NCI-H1092 (cell line): ENCODE measurements at places on chromosomes 7 and 10.

GRCh38 chr10:121831237-121831636 lies 96.6 kb downstream of the ATE1 start:
- DNase-seq, result no peak

DNA sequence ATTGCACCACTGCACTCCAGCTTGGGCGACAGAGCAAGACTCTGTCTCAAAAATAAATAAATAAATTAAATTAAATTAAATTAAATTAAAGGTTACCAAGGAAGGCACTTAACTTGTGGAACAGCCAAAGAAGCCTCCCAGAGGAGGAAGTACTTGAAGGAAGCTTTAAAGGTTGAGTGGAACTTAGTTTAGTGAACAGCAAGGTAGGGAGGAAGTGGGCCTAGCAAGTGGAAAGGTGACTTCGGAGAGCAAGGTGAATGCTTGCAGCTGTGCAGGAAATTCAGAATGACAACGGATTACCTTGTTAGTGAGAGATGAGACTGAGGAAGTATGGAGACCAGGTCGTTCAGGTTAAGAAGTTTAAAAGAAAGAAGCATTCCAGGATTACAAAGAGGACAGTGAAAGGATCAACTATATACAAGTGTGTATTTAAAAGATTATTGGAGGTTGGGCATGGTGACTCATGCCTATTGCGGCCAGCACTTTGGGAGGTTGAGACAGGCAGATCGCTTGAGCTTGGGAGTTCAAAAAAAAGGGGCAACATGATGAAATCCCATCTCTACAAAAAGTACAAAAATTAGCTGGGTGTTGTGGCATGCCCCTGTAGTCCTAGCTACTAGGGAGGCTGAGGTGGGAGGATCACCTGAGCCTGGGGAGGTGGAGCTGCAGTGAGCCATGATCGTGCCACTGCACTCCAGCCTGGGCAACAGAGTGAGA lies 12.8 kb upstream of the RPEL1 start:
- no peak for DNase-seq

GRCh38 chr10:5843686-5844344 lies 30.6 kb upstream of the GDI2 start:
- no peak for DNase-seq

DNA sequence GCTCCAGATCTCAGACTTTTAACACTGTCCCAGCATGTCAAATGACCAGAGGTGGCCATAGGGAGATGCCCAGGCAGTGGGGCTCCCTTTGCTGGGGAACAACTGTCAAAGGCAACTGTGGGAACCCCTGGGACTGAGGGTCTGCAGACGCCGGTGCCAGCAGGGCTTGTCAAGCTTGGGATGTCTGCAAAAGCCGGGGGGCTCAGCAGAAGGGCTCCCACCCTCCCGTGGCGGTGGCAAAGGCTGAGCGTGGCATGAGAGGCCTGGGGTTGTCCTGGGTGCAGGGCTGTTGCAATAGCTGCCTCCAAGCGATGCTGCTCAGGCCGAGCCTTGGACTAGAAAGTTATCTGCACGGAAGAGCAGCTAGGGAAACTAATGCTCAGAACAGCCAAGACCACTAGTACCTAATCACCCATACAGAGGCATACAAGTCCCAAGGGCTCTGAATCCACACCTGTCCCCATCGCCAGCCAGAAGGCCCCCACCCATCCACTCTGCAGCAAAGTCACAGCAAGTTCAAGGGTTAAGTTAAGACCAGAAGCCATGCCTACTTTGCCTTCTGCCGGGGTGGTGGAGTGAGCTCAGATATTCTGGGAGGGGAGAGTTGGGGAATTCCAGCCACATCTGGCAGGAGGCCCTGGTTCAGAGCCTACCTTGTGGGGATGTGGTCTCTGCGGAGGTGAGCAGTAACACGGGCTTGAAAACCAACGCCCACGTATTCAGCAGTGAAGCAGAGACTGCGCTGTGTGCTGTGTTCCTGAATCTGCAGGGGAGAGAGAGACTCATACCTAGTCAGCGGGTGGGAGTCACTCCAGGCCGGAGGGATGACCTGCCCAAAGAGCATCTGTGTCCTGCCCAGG lies 4.6 kb downstream of the SH2B2 start:
- DNase-seq, result no peak

DNA sequence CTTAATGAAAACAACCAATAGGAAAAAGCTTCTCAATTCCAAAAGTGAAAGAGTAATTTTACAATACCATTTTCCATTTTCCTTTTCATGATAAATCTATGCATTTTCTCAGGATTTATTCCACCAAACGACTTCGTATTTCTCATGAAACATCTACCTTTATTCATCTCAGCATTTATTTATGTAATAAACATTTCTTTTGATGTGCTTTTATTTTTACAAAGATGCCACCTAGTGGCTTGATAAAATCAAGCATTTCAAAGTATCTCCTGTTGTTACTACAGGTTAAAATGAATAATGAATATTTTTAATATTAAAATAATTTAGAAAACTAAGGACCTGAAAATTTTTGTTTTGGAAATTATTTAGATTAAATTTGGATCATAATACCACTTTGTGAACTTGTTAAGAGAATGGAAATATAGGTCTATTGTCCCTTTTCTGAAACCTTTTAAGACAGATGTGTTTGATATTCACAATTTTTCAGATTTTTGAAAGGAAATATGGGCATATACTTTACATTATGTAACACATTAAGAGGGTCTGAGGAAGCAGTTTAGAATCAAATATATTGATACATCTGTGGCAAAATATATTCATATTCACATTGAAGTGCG lies 2.7 kb upstream of the IQUB start:
- DNase-seq, result no peak

- DNase-seq, result no peak
Measured at GRCh38 chr7:133053321-133053891, 28.5 kb downstream of the CHCHD3 start.

DNA sequence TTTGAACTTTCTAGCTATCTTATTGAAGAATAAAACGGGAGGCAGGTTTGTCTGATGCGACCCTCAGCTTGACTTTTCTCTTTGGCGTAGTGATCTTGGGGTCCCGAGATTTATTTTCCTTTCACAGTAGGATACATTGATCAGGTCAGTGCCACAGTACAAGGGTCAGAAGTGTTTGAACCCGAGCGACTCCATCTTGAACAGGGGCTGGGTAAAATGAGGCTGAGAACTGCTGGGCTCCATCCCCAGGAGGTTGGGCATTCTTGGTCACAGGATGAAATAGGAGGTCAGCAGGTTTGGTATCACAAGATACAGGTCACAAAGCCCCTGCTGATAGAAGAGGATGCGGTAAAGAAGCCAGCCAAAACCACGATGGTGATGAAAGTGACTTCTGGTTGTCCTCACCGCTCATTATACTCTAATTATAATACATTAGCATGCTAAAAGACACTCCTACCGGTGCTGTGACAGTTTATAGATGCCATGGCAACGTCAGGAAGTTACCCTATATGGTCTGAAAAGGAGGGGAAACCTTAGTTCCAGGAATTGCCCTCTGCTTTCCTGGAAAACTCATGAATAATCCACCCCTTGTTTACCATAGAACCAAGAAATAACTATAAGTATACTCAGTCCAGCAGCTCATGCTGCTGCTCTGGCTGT lies 3.0 kb upstream of the TECPR1 start:
- DNase-seq, result no peak

- no peak for DNase-seq
Measured at GRCh38 chr10:31959461-31960173, 31.0 kb upstream of the ARHGAP12 start.

GRCh38 chr7:123154231-123154860 lies 45.4 kb downstream of the SLC13A1 start:
- peak; percentile 82 for DNase-seq

GRCh38 chr7:92799446-92800211 lies 36.7 kb downstream of the CDK6 start:
- DNase-seq, result no peak

DNA sequence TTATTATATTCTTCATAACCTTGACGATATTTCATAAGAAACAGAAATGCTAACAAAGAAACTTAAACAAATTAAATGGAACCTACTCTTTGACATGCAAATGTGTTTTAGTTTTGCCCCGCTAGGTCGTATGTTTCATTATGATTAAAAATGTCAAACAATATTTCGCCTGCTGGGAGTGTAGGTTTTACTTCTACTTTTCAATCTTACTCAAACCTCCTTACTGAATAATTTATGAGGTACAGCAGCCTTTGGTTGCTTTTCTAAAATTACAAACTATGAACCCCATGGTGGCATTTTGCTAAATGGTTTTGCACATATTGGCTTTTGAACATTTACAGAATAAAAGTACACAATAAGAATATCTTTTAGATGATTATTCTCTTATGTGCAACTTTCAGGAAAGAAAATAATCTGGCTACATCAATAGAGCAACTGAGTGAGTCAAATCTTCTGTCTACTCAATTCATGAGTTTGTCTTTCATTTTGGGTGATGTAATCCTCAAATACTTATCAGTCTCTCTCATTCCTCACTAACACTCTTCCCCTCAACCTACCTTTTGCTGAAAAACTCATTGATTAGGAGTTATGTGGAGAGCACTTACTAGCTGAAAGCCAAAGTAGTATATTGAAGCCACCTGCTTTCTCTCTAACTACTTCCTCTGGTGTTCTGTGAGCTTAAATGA lies 1226.4 kb downstream of the XPNPEP1 start:
- DNase-seq, result no peak

- DNase-seq, result no peak
Measured at GRCh38 chr10:64313967-64314366, 792.8 kb downstream of the REEP3 start.

- DNase-seq, result no peak
Measured at GRCh38 chr10:80896959-80897358, 359.3 kb downstream of the SH2D4B start.

DNA sequence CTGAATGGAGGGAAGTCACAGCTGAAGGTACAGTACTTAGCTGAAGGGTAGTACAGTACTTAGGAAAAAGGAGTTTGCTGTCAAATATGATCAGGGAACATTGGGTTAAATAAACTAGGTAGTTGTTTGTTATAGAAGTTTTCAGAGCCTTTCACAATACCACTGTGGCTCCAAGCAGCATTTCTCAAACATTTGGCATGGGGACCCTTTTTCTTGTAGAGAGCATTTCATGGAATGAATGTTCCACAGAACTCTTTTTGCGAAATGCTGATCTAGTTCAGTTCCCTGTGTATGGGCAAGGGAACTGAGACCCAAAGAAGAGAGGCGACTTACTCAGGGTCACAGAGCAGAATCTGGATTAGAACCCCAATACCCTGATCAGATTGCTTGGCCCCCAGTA lies 31.5 kb upstream of the DDX50 start:
- no peak for DNase-seq

DNA sequence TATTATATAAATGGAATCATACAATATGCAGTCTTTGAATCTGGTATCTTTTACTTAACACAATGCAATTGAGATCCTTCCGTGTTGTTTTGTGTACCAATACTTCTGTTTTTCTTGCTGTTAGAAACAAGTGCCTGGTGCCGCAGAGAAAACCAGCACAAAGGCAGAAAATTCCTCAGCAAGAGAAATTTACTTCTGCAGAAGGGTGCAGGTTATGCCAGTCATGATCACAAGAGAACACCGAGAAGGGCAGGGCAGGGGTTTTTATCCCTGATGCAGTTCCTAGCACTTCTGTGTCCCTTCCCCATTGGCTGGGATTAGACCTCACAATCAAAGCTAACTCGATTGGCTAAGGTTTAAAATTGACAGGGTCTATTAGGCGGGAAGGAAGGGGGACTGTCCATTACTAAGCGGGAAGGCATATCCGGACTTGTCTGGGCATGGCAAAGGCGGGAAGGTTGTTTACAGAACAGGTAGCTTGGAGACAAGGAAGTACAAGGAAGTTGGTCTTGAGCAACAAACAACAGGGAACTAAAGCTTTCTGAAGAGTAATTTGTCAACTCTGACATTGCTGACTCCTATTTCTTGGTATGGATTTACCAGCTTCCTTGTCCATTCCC lies 2.4 kb upstream of the ZNF33B start:
- DNase-seq, result no peak

- no peak for DNase-seq
Measured at GRCh38 chr7:122137251-122138077, 6.6 kb downstream of the AASS start.

GRCh38 chr7:17871815-17872533 lies 68.3 kb downstream of the SNX13 start:
- DNase-seq, result no peak

DNA sequence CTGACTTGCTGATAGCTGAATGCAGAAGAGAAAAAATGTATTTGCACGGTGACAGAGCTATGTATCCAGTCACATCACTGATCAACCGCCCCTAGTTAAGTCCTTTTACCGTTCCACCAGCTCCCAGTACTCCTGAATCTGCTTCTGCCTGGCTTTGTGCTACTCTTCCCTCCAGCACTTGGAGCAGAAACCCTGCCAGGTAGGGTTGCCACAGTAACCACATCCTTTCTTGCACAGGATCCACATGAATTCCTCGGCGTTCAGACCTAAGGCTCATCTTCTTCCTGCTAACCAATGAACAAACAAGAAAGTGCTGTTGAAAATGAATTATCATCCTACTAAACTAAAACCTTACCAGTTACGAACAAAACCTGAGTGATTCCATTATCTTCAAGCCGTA lies 52.0 kb upstream of the KCTD7 start:
- no peak for DNase-seq

GRCh38 chr10:31451766-31452165 lies 132.8 kb downstream of the ZEB1 start:
- no peak for DNase-seq

DNA sequence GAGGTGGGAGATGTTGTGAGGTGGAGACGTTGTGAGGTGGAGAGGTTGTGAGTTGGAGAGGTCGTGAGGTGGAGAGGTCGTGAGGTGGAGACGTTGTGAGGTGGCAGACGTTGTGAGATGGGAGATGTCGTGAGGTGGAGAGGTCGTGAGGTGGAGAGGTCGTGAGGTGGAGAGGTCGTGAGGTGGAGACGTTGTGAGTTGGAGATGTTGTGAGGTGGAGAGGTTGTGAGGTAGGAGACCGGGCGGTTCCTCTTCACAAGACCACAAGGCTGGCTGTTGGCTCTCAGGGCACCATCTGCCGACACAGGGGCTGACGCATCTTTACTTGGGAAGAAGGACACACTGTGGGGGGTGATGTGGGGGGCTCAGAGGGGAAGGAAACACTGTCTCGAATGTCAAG lies 34.7 kb upstream of the SHH start:
- DNase-seq, result no peak

DNA sequence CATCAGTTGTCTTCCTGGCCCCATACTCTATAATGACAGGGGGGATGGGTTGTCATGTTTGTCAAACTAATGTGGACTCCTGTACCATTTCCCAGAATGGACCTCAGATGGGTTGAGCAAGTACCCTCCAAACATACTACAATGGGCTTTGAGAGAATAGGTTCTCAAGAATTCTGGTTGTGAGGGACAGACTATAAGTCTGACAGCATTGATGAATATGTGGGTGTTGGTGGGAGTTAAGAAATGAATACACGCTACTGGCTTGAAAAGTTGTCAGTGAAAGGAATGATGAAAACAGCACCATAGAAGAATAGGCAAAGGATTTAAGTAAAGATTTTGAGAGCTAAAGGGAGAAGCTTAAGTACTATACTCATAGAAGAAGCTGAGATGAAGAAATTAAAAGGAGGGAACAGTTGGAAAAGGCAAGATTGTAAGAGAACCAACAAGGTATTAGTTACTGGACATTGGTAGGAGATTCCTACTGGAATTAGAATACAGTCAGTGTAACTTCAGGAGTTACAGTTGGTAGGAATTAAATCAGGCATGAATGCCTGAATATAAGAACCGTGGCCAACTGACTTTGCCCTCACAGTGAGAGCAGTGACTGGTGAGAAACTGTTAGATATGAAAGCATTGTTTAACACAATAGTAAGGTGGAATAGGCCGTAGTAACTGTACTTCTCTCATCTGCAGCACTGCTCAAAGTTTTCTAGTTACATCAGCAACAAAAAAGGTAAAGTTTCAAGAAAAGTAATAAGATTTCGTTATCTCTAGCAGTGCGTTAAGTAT lies 86.3 kb downstream of the LCOR start:
- no peak for DNase-seq
